ENCODE measurements at places on chromosomes 5 and 9.

GRCh38 chr9:133427658-133428348 is 5.6 kb downstream of the ADAMTS13 start:
- no peak for DNase-seq

- DNase-seq = peak; percentile 49
Measured at GRCh38 chr5:57598756-57599155, 116.1 kb upstream of the ACTBL2 start.

GRCh38 chr5:91049112-91049511 is 334.0 kb downstream of the ARRDC3 start:
- DNase-seq = no peak

DNA sequence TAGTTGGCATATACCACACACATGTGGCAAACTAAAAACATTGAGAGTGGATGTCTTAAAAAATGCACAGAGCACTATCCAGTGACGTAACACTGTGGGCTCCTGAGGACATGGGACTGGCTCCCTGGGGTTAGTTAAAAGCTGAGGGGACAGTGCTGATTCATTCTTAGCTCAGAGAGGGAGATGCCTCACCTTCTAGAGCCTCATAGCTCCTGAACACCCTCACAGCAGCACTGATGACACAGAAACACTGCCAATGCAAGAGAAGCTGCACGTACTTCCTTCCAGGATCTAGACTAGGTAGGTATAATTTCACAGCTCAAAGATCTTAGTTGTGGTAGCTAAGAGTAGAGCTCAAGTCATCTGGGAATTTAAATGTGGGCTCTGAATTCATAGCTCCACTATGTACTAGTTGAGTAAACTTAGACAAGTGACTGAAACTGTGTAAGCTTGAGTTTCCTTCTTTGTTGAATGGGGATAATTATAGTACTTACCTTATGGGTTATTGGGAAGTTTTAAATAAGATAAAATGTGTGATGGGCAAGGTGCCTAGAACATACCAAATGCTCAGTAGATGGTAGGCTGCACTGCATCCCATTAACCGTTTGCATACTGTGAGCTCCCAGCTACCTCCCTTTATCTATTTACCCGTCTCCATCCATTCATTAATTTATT is 279.9 kb downstream of the ASTN2 start:
- no peak for DNase-seq

DNA sequence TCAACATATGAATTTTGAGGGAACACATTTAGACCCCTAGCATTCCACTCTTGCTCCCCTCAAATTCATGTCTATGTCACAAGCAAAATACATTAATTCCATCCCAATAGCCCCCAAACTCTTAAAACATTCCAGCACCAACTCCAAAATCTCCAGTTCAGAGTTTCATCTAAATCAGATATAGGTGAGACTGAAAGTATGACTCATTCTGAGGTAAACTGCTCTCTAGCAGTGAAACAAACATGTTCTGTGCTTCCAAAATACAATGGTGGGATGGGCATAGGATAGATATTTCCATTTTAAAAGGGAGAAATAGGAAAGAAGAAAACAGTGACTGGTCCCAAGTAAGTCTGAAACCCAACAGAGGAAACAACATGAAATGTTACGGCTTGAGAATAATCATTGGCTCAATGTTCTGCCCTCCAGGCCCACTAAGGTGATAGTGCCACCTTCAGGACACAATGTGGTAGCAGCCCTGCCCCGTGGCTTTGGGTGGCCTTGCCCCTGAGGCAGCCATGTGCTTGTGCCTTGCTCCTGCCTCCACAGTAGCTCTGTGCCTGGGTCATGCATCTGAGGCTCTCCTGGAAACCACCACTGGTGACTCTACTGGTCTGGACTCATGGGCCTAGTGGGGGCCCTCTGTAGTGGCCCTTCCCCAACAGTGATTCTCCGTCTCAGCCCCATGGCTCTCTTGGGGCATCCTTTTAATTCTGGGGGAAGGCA is 36.4 kb upstream of the IPPK start:
- DNase-seq = no peak

GRCh38 chr9:33619666-33620404 is 95.8 kb downstream of the ANKRD18B start:
- peak; percentile 14 for DNase-seq

DNA sequence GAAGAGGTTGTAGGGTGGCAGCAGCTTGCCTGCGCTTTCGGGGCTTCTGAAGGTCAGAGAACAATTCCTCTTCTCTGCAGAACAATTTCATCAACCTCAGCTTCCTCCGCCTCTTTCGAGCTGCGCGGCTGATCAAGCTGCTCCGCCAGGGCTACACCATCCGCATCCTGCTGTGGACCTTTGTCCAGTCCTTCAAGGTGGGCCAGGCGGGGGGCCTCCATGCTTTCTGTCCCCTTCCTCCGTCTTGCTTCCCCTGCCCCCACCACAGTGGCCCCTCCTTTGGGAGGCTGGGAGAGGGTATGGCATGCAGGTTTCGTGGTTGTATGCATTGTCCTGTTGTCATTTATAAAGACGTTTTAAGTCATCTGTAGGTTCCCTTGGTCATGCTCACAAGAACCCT is 195.8 kb downstream of the CACNA1B start:
- no peak for DNase-seq

GRCh38 chr9:38015266-38015665 is 53.8 kb downstream of the SHB start:
- no peak for DNase-seq

DNA sequence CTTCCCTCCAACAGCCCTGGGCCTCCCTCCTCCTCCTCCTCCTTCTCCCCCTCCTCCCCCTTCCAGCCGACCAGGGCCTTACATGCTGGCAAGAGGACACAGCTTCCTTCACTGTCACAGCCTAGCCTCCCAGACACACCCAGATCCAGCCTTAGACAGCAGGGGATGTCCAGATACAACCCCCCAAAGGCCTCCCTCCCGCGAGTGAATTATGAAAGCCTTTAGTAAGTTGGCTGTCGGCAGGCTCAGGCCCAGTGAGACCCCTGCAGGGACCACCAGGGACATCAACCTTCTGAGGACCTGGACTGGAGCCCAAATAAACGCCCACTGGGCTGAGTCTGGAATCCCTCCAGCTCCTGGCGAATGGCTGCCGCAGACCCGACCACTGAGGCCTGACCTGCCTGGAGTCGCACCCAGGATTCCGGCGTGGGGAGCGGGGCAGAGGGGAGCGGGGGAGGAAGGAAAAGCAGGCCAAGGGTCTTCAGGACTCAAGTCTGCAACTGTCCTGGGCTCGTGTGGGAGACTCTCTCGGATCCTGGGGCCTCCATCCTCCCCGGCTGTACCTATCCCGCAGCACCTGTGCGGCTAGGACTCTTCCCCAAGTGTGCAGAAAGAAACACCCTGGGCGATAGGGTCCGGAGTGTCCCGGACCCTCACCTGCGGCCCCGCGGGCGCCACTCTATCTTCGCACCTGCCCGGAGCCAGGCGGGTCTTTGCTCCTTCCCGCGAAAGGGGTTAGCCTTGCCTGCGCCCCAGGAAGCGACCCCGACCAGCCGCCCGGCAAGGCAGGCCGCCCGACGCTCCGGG is 705 bp downstream of the SEPTIN8 start:
- peak; percentile 70 for DNase-seq

DNA sequence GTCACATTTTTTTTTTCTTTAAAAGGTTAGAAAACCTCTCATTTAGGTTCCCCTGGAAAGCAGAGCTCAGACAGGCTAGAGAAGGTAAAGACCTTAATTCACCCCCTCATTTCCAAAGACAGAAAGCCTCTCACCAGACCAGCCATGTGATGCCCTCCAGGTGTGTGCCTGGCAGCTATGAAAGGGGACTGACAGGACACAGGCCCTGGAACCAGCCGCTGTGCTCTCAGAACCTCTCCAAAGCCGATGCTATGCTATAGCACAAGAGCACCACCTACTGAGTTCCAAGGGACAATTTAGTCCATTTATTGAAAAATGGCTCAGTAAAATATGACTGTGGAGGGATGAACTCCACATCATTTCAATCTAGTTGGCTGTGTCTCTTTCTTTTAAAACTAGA is 48.8 kb downstream of the FANCC start:
- peak; percentile 20 for DNase-seq

DNA sequence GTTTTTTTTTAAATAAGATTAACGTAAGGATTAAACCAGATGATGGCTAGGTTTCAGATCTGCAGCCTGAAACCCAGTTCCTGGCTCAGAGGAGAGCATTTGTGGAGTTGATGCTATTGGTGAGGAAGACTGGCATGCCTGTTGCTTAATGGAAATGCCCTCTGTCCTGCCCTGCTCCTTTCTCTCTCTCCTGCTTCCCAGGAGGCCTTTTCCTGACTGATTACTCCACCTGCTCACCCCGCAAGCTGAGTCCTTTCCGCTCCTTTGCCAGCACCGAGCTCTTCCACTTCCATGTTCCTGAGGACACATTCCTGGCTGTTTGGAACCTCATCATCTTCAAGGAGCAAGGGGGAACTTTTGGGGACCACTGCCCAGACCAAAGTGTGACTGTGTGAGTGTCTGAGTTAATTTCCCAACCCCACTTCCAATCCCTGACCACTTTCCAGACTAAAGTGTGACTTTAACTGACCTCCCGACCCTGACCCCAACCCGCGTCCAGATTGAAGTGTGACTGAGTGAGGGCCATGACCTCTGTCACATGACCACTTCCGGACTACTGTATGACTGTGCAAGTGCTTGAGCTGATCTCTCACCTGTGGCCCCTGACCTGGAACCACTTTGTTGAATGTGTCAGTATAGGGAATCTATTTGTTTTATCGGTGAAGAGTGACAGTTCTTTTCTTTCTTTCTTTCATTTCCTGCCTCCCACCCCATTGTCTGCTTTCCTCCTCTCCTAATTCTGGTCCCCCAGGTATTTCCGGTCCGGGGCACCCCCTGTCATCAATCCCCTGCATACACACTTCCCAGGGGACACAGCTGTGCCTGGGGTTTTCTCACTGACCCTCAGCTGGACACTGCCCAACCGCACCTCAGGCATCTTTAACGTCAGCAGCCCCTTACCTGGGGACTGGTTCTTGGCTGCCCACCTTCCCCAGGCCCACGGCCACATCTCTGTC is 5.5 kb downstream of the TMEM8B start:
- no peak for DNase-seq

GRCh38 chr5:172667786-172668593 is 26.9 kb downstream of the NEURL1B start:
- no peak for DNase-seq

GRCh38 chr5:77972469-77973252 is 196.5 kb upstream of the TBCA start:
- DNase-seq = no peak

- DNase-seq = no peak
Measured at GRCh38 chr9:70506159-70506558, 91.7 kb upstream of the KLF9 start.

- no peak for DNase-seq
Measured at GRCh38 chr5:83022334-83022733, 54.9 kb downstream of the TMEM167A start.

GRCh38 chr9:85478847-85479246 is 262.9 kb downstream of the AGTPBP1 start:
- DNase-seq = no peak

- no peak for DNase-seq
Measured at GRCh38 chr5:14838396-14839319, 32.9 kb downstream of the ANKH start.

DNA sequence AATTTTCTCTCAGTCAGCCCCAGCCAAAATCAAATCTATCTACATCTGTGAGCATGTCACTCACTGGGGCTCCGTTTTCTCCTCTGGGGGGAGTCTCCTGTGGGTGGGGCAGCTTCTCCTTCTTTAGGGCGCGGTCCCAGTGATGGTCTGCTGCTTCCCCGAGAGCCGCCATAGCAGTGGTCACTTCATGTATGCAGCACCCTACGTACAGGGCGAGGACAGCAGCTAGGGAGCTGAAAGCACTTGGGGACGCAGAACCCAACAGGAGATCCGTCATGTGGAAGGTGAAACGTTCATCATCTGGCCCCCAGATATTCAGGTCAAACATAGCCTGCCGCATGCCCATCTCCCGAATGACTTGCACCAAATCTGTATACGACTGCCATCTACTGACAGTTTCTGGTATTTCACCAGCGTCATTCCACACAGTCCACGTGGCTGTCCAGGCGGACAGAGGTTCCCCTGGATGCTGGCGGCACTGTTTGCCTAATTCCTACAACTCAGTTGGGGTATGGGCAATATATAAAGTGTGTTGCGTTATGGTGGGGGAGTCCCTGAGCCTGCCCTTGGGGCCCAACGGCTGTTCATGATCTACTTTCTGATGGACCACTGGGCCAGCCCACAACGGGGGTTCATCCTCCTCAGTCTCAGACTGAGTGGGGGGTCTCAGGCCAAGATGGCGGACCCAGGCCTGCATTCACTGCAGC is 795.0 kb downstream of the EFNA5 start:
- DNase-seq = no peak

- no peak for DNase-seq
Measured at GRCh38 chr9:94174164-94174563, 84.9 kb upstream of the ZNF169 start.

DNA sequence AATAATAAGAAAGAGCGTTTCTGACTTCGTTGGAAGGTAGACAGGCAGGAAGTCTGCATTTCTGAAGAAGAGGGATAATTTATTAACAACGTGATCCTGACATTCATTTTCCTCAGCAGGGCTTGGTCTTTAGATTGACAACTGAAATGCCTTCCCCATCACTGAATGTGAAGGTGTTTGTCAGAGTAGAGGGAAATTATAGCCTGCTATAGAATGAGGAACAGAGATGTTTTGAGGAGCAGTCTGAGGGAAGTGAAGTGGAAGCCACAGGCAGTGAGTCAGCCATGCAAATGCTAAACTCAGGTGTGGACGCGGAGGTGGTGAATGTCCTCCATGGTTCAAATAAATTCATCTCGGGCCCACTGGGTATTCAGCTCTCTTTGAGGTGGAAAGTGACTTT is 30.5 kb downstream of the C7 start:
- DNase-seq = no peak

- DNase-seq = no peak
Measured at GRCh38 chr5:12022444-12022843, 118.2 kb upstream of the CTNND2 start.

- DNase-seq = no peak
Measured at GRCh38 chr5:53112909-53113308, 3.4 kb upstream of the MOCS2 start.

DNA sequence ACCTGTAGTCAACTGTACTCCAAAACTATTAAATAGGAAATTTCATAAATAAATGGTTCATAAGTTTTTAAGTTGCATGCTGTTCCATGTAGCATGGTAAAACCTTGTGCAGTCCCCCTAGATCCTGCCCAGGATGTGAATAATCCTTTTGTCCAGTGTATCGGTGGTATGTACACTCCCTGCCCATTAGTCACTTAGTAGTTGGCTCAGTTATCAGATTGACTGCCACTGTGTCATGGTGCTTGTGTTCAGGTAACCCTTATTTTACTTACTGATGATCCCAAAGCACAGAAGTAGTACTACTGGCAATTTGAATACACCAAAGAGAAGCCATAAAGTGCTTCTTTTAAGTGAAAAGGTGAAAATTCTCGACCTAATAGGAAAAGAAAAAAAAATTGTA is 134.2 kb downstream of the RNF180 start:
- DNase-seq = peak; percentile 25

GRCh38 chr5:180161420-180162303 is 47.3 kb downstream of the RASGEF1C start:
- DNase-seq = peak; percentile 1
